ENCODE measurements at places on chromosomes 6 and 20.

DNA sequence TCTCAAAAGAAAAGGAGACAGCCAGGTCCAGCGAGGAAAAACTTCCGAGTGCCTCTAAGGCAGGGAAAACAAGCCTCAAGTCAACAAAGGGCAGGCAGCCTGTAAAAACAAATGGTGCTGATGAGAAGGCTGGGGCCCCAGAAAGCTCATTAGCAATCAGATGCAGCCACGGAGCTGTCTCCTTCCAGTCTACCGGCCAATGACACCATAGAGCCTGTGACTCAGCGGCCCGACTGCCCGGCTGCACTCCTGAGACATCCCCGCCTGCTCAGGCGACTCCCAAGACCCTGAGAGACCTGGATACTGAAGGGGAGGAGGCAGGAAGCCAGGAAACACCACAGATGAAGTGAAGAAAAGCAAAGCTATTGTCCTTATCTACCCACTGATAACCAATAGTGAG is 120.1 kb upstream of the HDDC2 start:
- DNase-seq, result peak; percentile 26

GRCh38 chr6:121884620-121885019 is 449.2 kb downstream of the GJA1 start:
- DNase-seq, result no peak

DNA sequence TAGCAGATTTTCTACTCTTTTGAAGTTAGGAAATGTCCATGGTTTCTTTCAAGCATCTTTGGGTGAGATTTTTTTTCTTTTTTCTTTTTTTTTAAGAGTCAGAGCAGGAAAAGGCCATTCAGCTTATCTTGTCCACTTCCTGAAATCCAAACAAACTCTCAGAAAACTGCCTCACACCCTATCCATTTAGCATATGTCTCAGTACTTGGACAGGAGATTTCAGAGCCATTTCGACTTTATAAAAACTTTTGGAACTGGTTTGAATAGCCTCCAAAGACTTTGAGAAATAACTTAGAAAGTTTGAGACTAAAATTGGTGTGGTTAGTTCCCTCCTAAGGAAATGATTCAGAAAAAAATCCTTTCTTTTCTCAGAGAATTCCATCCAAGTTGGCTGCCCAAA is 125.1 kb downstream of the MYLK4 start:
- DNase-seq, result no peak

GRCh38 chr20:10739134-10739533 is 65.3 kb upstream of the JAG1 start:
- no peak for DNase-seq

DNA sequence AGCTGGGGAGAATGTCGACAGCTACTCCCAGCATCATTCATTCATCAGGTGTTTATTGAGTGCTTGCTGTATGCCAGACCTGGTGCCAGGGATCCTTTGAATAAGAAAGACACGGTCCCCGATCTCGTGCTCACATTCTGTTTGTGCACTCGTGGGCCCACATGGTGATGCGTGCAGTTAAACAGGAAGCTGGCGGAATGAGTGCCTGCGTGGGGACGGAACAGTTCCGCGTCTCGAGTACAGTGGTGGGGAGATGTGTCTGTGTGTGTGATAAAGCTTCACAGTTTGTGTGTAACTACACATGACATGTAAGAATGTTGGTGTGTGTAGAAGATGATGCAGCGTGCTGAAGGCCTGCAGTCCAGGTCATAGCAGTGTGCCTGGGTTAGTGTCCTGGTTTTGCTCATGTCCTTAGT is 6.5 kb downstream of the RBM38 start:
- DNase-seq, result no peak

- DNase-seq, result no peak
Measured at GRCh38 chr6:51827580-51827979, 259.8 kb downstream of the PKHD1 start.
